NCI-H226 (cell line): ENCODE measurements at places on chromosomes 4 and X.

GRCh38 chr4:186979961-186980745 is 256.5 kb upstream of the FAT1 start:
- DNase-seq = no peak

- DNase-seq = no peak
Observed at GRCh38 chr4:1652088-1652487, 32.0 kb downstream of the FAM53A start.

- no peak for DNase-seq
Observed at GRCh38 chr4:105279314-105279713, 132.6 kb downstream of the TET2 start.

DNA sequence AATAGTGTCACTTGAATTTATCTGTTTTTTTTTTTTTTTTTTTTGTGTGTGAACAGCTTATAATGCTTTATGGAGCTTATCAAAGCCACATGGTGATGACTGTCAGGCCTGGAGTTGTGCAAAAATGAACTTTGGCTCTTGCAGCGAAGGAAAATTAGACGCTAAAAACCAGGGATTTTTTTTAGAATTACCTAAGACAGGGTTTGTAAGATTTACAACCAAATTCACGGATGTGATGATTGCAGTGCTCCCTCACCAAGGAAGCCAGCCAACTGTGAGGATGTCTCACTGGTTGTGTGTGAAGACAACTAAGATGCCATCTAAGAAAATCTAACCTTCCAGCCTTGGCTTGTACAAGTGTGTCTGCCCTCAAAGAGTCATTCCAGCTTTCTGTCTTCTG is 127.1 kb upstream of the SLC4A4 start:
- DNase-seq = no peak

DNA sequence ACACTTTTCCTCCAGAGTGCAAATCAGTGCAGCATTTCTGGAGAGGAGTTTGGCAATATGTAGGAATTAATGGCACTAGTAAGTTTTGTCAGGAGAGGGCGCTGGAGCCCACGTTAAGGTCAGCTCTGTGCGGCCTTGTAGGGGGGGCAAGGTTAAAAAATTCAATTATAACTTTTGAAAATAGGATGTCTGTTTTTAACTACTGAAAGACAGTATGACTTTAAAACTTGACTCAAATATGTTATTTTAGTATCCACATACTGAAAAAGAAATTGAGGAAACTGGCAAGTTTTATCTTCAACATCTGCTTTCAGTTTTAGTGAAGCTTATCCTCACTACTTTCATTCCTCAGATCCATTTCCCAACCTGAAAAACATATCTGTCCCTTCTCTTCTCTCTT is 30.9 kb upstream of the HSD17B13 start:
- no peak for DNase-seq

- DNase-seq = no peak
Observed at GRCh38 chr4:104352211-104352610, 142.5 kb downstream of the CXXC4 start.

GRCh38 chr4:53861856-53862610 is 202.4 kb downstream of the CHIC2 start:
- no peak for DNase-seq
